ENCODE measurements at places on chromosomes 6 and 20.

GRCh38 chr20:37407573-37408002 lies 61.6 kb downstream of the SRC start:
- DNase-seq: no peak

- DNase-seq: no peak
Observed at GRCh38 chr6:106860940-106861339, 113.6 kb downstream of the CD24 start.

DNA sequence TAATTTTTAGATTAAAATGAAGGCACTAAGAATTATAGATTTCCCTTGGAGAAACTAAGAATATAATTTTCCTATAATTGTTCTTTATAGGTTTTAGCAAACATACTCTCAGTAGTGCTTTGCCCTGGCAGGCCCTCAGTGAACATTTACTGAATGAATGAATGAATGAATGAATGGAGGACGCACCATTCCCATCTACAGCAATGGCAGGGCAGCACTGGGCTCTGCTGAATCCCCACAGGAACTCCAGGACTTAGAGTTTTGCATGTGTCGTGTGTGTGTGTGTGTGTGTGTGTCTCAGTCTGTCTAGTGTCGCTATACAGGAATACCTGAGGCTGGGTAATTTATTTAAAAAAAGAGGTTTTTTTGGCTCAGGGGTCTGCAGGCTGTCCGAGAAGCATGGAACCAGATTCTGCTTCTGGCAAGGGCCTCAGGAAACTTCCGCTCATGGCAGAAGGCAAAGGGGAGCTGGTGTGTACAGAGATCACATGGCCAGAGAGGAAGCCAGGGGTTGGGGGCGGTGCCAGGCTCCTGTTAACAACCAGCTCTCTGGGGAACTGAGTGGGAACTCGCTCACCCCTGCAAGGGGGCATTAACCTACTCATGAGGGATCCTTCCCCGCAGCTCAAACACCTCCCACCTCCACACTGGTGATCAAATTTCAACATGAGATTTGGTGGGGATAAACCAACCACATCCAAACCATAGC lies 20.1 kb downstream of the RNASET2 start:
- no peak for DNase-seq

DNA sequence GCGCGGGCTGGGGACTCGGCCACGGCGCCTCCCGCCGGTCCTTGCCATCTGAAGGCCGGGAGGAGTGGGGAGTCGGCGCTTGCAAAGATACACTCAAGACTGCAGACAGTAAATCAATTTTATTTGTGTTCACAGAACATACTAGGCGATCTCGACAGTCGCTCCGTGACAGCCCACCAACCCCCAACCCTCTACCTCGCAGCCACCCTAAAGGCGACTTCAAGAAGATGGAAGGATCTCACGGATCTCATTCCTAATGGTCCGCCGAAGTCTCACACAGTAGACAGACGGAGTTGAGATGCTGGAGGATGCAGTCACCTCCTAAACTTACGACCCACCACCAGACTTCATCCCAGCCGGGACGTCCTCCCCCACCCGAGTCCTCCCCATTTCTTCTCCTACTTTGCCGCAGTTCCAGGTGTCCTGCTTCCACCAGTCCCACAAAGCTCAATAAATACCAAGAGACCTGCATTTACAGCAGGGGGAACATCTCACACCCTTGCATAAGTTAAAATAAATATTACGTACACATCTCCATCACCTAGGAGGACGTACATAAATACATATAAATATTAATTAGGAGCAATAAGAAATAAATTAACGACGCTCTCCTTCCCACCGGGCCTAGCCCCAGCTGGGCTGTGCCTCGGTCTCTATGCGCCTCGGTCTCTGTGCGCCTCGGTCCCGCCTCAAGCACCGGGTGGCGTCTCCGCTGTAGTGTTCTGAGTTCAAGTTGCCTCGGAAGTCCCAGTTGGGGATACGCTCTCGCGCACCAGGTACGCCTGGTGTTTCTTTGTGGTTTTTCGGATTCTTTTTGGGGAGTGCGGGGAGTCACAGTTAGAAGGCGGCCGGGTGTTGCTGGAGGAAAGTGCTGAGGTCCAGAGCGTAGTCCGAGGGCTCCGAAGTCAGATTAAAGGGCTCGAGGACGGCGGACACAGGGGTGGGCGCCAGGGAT lies 889 bp upstream of the FLOT1 start:
- no peak for DNase-seq

DNA sequence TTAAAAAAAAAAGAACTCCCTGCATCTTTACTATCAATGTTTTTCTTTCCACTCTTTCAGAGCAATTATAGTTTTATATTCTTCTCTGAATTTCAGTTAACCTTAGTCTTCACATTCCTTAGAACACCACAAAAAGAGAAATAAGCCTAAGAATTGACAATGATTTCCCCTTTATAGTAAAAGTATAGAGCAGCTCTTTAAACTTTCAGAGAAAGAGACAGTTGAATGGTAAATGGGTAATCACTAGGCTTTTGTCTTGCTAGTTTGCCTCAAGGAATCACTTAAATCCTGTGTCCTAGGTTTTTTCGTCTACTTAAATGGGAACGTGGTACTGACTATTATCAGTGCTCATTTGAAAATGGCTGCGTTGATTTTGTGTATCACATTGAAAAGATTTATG lies 31.8 kb downstream of the SLX4IP start:
- DNase-seq: no peak

DNA sequence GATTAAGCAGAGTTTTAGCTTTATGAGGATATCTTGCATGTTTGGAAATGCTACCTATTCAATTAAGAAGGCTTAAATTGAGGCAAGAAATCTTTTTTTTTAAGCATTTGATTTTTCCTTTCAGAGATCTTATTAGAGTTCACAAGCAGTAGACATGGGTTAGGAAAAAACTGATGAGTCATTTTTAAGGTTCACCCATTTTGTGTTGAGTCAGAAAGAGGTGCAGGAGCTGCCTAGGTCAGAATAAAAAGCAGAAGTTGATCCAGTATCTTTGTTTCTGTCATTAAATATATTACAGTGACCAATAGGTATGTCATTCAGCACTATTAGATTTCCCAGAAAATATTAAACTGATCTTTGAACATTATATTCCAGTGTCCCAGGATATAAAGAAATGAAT lies 306.8 kb downstream of the LMBRD1 start:
- DNase-seq: no peak

GRCh38 chr6:12289933-12290820 lies at the start of gene EDN1:
Gene EDN1 (plus strand): TSS chr6:12290361. CDS start chr6:12290630, 269 bp downstream.
- DNase-seq: peak; percentile 61

- DNase-seq: no peak
Observed at GRCh38 chr6:160362556-160362955, 14.4 kb downstream of the SLC22A3 start.

DNA sequence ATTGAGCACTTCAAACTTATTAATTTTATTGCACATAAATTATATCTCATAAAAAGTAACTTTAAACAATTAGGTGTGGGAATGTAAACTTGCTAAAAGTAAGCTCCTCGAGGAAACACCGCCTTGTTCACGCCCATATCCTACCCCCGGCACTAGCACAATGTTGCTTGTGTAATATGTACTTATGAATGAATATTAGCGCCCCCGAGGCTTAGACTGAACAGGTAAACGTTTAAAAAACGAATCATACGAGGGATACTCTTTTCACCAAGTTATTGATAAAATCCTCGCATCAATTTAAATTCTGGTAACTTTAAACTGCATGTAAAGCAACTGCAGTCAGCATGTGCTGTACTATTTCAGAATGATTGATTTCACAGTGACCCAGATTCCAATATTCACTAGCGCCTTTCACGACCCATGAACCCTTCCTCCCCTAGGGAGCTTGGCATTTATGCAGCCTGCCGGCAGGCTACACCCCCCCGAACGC lies 637 bp downstream of the TFB1M start:
- no peak for DNase-seq

DNA sequence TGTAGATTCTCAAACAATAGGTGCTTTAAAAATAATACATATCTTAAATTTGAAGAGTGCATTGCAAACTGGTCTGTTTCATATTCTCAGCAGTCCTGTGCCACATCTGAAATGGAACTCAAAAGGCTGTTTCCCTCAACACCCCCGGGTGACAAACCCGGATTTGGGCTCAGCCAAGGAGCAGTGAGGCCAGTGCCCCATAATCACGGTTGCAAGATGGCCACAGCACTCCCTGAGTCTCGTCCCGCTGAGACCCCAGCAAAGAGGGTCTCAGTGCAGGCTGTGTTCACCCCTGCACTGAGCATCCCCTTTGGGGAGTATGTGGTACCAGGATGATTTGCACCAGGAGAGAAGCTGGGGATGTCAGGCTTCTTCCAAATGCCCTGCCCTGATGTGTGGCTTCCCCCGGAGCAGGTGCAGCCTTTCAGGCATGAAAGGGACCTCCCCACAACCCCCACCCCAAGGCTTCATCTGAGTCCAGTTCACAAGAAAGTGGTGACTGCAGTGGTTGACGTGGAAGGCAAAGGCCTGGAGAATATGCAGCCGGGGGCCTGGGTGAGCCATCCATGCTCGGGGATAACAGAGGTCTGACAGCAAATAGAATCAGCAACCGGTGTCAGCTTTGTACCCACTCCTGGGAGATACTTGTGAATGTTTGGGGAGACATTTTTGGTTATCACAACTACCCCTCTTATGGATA lies 202.9 kb downstream of the SYNDIG1 start:
- DNase-seq: no peak

DNA sequence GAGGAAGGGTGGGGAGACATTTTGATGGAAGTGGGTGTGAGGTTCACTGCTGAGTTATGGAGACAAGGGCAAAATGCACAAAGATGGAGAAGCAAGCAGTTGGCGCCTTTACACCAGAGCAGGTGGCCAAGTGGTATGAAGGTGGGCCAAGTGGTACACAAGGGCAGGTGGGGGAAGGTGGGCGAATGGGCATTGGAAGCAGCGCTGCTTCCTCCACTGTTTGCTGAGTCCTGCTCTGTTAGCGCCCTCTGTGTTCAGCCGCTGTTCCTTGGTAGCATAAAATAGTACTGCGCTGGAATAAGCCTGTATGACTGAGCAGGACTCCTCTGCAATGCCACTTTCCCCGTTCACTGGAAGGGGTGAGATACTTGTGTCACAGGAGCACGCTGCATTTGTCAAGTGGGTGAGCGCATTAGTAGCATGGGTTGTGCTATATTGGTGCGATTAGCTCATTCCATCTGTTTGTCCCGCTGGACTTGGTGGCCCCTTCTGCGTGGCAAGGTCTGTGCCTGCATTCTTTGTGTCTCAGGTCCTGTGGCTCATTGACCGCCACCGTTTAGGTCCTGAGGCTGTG lies 116.4 kb downstream of the TOX2 start:
- no peak for DNase-seq

- no peak for DNase-seq
Observed at GRCh38 chr6:167835260-167835659, 8.5 kb downstream of the AFDN start.

Data from hippocampal formation (tissue), 2 donors.